NCI-H1417 treated with DMSO at 0.1 percent for 48 hours (cell line): ENCODE measurements at places on chromosomes 4 and X.

DNA sequence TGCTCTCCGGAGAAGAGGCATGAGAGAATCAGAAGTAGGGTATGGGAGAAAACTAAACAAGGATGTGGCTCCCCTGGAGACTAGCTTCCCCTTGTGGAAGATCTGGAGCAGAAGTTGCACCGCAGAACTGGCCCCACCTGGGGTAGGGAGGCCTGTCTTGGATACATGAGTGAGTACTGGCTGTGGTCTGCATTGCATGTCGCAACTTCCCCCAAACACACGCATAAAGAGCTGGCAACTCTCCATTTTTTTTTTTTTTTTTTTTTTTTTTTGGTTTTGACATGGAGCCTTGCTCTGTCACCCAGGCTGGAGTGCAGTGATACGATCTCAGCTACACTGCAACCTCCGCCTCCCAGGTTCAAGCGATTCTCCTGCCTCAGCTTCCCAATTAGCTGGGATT, 119.9 kb downstream of the EGF start:
- no peak for DNase-seq

GRCh38 chr4:128163177-128164117, 102.3 kb downstream of the LARP1B start:
- DNase-seq = no peak

DNA sequence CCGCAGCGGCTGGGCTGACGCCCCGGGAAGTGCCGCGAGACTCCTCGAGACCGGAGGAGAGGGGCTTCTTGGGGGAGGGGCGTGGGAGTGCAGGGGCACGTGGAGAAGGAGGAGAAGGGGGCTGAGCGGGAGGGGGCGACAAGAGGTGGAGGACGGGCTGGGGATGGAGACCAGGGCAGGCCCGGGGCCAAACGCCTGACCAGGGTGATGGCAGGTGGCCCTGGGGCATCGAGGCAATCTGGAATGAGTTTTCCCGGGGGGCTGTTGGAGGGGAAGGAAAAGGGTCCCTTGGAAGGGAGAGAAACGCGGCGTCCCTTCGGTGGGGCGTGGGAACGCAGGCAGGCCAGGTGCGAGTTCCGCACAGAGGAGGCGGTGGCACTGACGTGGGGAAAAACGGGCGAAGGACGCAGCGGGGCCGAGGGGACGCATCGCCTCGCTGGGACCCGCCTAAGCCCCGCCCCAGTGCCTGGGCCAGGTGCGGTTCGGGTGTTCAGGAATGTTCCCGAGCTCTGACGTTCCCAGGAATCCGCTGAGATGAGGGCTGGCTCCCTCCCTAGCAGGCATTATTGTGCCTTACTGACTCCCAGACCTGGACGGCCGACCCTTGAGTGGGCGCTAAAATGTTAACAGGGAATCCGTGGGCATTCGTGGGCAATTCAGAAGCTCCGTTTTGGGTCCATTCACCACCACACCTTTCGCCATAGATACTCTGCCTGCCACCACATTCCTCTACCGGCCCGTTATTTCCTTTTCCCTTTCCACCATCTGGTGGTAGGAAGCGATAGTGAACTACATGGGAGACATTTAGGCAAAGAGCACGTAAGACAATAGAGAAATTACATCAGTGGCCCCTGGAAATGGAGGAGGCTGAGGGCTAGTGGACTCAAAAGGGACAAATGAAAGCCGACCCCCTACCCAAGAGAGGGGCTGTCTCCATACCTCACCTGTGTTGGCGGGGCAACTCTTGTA, 795 bp upstream of the SH3KBP1 start:
- DNase-seq = no peak

DNA sequence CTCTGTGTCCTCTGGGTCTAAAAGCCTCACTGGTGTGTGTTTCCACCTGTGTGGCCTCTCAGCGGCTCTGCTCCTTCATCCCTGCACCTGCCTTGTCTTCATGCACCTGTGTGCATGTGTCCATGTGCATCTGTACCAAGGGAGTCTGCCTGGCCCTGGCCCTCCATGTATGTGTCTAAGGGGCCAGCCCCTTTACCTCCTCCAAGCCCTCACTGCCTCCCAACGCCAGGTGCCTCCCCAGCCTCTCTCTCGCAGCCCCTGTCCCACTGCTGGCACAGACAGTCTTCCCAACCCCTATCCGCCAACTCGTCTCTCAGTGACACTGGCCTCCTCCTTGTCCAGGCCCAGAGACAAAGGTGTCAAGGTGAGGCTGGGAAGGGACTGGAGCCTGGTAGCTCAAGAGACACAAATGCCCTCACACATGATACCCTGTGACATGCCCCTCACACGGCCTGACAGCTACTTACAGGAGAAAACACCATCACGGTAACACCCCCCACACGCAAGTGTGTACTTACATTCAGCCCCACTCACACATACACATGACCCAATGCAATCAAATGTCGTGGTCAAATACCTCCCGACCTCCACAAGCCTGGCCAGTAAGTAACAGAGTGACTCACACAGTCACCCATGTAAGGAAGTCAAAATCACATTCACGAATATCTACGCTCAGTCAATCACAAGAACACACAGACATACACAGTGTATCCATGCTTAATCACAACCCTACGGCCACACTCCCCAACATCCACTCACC, 11.4 kb downstream of the L1CAM start:
- DNase-seq = no peak

DNA sequence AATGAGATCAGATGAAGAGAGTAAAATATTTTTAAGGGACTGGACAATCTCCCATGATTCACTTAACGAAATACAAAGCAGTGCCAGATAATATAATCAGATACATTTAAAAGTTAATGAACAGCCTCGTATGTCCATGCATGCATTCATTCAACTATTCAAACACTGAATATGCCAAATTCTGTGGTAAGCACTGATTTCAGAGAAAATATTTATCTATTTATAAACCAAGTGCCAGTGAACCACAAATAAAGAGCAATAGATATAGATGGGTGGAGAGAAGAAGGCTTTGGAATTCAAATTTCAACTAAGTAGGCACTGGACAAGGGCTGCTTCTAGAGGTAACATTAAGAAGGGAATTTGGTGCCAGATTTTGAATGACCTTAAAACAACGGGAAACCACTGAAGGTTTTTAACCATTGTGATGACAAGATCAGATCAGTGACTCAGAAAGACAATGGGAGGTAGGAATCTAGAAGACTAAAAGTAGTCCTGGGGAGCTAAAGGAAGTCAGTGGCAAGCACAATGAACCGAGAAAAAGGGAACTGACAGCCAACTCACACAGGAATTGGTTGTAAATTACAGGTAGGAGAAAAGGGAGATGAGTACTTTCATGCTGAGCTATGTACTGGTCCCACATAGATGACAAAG, 14.2 kb downstream of the ELOVL6 start:
- no peak for DNase-seq

DNA sequence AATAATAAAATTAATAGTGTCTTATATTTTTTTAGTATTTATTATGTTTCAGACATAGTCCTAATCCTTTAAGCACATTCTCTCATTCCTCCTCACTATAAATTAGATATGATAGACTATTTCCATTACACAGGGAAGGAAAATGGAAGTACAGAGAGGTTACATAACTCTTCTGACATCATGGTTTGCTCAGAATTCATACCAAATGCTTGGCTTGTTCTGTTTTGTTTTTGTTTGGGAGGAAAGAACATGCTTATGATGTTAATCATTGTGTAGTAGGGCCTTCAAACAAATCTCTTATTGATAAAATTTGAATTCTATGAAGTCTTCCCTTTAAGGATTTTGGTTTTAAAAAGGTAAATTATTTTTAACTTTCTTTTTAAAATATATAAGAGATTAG, 59.5 kb downstream of the RXFP1 start:
- DNase-seq = no peak

- no peak for DNase-seq
These were observed 28.2 kb downstream of the SULT1E1 start for GRCh38 chr4:69831646-69832325.

DNA sequence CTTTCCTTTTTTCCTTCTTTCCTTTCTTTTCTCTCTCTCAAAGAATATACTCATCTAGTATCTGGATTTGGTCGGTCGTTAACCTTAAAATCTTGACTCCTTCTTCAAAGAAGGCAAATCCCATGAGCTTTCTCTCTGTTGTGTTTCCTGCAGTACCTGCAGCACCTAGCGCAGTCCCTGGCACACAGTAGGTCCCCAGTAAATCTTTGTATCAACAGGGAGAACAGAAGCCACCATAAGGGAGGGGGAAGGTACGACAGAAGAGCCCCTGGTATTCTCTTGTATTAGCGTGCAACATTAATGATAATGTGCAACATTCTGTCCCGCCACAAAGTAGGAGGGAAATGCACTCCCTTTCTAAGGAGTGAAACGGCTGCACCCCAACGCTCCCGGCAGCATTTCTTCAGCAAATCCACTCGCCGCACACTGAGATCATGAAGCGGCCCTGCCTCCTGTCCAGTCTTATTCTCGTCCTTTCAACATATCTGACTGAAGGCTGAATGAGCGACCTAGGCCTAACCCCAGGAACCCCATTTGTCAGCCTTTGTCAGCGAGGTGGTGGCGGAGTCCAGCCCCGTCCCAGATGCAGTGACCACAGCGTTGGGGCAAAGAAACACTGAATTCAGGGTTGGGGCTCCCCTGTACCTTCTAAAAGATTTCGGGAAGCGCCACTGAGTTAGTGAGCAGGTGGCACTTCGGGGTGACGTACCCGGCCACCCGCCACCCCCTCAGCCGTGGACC, 133.7 kb downstream of the AMELX start:
- no peak for DNase-seq

GRCh38 chr4:85102606-85103005, 136.1 kb upstream of the WDFY3 start:
- DNase-seq = no peak

- DNase-seq = no peak
These were observed 181.2 kb upstream of the ETNPPL start for GRCh38 chr4:108943976-108944591.

GRCh38 chr4:181219783-181220416, 1023.3 kb upstream of the TENM3 start:
- DNase-seq = no peak
